Upper lobe of right lung (tissue), 1 donor: ENCODE measurements at places on chromosomes 13 and 19.

DNA sequence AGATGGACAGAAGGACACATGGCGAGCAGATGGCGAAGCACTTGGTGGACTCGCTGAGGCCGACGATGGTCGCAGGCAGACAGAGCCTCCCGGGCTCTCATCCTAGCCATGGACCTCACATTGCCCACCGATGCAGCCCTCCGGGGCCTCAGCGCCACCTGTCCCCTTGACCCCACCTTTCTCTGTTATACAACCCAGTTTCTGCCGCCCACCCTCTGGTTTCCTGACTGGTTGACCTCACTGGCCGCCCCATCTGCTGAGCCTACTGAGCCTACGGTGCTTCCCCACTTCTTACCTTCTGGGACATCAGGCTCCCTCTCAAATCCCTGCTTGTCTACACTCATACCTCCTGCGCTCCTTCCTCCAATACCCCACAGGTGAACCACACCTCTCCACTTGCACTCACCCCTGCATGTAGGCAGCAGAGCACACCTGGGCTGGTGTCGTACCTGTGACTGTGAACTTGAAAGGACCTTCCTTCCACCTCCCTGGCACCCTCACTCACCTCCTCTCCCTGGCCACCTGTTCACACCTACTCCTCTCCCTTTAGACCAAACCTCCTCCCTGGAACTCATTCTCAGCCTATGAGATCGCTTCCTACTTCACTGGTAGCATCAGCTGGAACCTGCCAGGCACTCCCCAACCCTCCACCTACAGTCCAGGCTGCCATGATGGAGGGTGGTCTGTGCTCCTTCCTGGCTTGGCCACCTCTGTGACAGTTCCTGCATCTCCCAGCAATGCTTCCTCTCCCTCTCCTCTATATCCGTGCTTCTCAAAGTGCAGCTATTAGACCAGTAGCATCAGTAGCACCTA is 36.1 kb downstream of the HPN start:
- no peak for DNase-seq

DNA sequence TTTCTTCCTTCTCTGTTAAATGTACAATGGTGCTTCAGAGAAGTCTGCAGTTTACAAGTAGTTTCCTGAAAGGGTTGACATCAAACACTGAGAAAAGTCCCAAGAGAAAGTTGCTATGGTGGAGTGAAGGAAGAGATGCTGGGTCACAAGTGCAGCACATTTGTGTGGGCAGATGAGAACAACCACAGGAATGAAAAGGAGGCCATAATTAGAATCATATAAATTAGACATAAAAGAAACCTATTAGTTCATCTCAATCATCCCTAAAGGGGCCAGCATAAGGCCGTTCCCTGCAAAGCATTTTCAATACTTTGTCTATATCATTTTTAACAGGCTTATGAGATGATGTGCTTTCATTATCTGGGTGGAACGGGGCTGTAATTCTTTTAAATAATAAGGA is 359.2 kb downstream of the IRS2 start:
- no peak for DNase-seq

- DNase-seq: no peak
Observed at GRCh38 chr19:447816-448560, 12.8 kb downstream of the SHC2 start.

GRCh38 chr19:39502640-39503417 is 4.1 kb downstream of the DLL3 start:
- peak; percentile 83 for DNase-seq

GRCh38 chr13:67520886-67521285 is 290.8 kb upstream of the PCDH9 start:
- DNase-seq: no peak

DNA sequence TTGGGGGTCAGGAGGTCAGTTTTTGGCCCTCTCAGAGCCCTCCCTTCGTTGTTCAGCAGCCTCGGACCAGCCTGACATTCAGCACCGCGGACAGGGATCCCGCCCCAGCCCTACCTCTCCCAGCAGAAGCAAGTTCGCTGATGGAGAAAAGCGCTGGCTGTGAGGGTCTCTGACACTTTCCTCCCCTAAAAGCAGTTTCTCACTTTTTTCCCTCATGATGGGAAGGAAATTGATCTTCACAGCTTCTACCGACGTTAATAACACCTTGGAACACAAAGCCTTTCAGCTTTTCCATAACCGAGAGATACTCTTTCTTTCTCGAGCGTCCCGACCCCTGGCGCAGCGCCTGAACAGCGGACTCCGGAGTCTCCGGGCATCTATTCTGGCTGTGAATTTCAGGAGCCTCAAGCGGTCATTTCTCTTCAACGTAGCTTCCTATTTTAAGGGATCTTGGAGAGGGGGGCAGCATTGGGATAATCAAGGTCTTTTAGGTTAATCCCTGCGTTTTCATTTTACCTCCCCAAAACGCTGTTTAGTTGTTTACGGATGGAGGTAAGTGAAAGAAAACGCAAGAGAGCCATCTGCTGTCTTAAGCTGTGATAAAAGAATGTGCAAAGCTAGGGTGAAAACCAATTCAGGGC is 467.2 kb downstream of the ITGBL1 start:
- DNase-seq: no peak

DNA sequence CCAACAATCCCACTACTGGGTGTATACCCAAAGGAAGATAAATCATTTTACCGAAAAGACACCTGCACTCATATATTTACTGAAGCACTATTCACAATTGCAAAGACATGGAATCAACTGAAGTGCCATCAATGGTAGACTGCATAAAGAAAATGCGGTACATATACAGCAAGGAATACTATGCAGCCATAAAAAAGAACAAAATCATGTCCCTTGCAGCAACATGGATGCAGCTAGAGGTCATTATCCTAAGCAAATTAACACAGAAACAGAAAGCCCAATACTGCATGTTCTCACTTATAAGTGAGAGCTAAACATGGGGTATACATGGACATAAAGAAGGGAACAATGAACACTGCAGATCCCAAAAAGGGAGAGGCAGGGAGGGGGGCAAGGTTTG is 2.7 kb upstream of the ZNF507 start:
- DNase-seq: no peak

GRCh38 chr19:17579661-17580244 is 24.3 kb downstream of the COLGALT1 start:
- peak; percentile 81 for DNase-seq

- DNase-seq: no peak
Observed at GRCh38 chr13:75327135-75327510, 154.8 kb downstream of the TBC1D4 start.

- no peak for DNase-seq
Observed at GRCh38 chr13:100333141-100333540, 244.2 kb downstream of the PCCA start.

GRCh38 chr13:94550062-94550738 is 45.8 kb downstream of the TGDS start:
- no peak for DNase-seq

DNA sequence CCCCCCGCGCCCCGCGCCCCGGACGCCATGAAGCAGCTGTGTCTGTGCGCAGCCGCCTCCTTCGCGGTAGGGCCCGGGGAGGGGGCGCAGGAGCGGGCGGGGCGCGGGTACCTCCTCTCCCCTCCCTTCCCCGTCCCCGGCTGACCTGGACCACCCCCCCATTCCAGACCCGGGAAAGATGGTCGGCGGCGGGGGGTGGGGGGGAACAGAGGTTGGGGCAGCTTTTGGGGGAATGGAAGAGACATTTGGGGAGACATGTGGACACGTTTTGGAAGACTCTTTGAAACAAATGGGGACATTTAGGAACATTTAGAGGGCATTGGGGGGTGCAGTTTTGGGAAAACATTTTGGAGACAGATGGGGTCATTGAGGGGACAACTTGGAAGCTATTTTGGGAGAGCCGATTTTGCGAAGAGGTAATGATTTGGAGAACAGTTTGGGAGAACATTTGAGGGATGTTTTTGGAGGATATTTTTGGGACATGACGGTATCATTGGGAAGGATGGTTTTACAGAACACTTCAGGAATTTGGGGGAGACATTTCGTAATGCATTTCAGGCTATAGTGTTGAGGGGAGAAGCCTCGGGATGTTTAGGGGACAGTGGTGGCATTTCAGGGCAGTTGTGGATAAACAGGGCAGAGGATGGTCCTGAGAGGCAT is 16.1 kb downstream of the ANKRD24 start:
- DNase-seq: no peak
